Endodermal cell (in vitro differentiated cells): ENCODE measurements at places on chromosomes 11 and 22. TPM values are rescaled to one million over a fixed set of nuclear protein-coding genes. Genes with fewer than 3 reads are reported as not detected.
A peak's percentile ranks its signal among the peaks of the same experiment; 100 is the strongest.

DNA sequence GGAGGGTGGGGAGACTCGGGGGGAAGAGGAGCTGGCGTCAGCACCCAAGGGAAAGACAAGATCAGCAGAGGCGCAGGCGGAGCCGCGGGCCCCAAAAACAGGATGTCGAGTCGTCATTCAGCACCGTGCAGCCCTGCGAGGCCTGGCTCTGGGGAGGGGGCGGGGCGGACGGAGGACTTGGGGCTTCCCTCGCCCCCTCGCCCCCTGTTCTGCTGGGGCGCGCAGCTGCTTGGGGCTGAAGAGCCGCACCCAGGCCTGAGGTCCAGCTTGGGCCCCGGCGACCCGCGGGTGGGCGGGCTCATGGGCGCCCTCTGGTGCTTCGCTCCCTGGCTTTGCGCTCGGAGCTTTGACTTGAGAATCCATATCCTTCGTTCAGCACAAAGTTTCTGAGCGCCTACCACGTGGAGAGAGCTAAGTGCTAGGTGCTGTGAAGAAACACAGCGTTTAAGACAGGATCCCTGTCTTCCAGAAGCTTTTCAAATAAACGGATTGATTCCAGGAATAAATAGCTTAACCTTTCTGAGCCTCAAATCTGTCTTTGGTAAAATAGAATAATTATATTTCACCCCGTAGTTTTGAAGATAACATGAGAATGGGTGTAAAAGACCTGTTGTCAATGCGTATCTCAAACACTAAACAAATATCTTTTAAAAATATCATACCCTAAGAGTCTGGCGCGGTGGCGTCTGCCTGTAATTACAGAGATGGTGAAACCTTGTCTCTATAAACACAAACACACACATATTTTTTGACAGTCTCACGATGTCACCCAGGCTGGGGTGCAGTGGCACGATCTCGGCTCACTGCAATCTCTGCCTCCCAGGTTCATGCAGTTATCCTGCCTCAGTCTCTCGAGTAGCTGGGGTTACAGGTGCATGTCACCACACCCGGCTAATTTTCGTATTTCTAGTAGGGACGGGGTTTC, 929 bp upstream of the RHOG start:
- H3K36me3 ChIP-seq, result peaks cover 11% of the 10 kb centered on the region
- peak overlapping the region; percentile 75 for H3K4me3 ChIP-seq
- no peaks in the 10 kb centered on the region for H3K27me3 ChIP-seq
- H3K4me1 ChIP-seq, result peaks cover 12% of the 10 kb centered on the region
- DNase-seq, result peak; percentile 95

- H3K36me3 ChIP-seq, result no peaks in the 10 kb centered on the region
- H3K27ac ChIP-seq, result no peak overlapping the region
- no peaks in the 10 kb centered on the region for H3K27me3 ChIP-seq
- no peak for DNase-seq
- H3K4me3 ChIP-seq, result no peak overlapping the region
These were observed 17.0 kb downstream of the CASP12 start for GRCh38 chr11:104881117-104881794.

- H3K36me3 ChIP-seq, result no peaks in the 10 kb centered on the region
- no peaks in the 10 kb centered on the region for H3K4me1 ChIP-seq
- no peak overlapping the region for H3K27ac ChIP-seq
- no peak overlapping the region for H3K4me3 ChIP-seq
These were observed 11.8 kb upstream of the MIEF1 start for GRCh38 chr22:39490135-39490798.

ANO5 gene
- 3.9 to 9.5 TPM (median 8.9 TPM) in 3 replicates for total RNA-seq

DGCR8 gene
- total RNA-seq, result 33.4 to 65.3 TPM (median 61.3 TPM) in 3 replicates

- peaks cover 5% of the 10 kb centered on the region for H3K4me1 ChIP-seq
- peaks cover 49% of the 10 kb centered on the region for H3K36me3 ChIP-seq
- H3K4me3 ChIP-seq, result no peak overlapping the region
These were observed 3.1 kb downstream of the TAF10 start for GRCh38 chr11:6608726-6609501.

- peak; percentile 89 for DNase-seq
- peaks cover 12% of the 10 kb centered on the region for H3K36me3 ChIP-seq
- H3K4me3 ChIP-seq, result no peak overlapping the region
- no peaks in the 10 kb centered on the region for H3K4me1 ChIP-seq
- H3K27me3 ChIP-seq, result no peaks in the 10 kb centered on the region
- H3K27ac ChIP-seq, result peak overlapping the region; percentile 82
These were observed 11.1 kb downstream of the GRK2 start for GRCh38 chr11:67277231-67277961.

DNA sequence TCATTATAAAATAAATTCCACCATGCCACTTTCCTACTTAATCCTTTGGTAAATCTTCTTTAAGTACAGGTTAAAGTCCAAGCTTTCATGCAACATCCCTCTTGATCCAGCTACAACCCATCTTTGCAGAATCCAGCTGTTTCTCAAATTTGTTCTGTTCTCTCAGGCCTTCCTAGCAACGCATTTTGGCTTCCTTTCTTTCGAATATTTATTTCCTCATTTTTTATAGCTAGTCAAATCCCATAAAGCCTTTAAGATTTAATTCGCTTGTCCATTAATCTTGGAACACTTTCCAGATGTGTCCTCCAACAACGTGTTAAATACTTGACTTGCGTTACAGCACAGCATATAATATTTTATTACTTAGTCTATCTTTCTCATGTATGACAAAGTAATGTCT, 600.1 kb upstream of the CHORDC1 start:
- no peaks in the 10 kb centered on the region for H3K4me1 ChIP-seq
- no peaks in the 10 kb centered on the region for H3K27me3 ChIP-seq
- no peak for DNase-seq
- H3K36me3 ChIP-seq, result no peaks in the 10 kb centered on the region

DNAJB7 gene
- not detected in 3 replicates for total RNA-seq
